ENCODE measurements at places on chromosomes 12 and 14.
A peak's percentile ranks its signal among the peaks of the same experiment; 100 is the strongest.

- peak; percentile 33 for DNase-seq
Measured at GRCh38 chr12:22299294-22299912, 35.1 kb downstream of the ST8SIA1 start.

- DNase-seq: no peak
Measured at GRCh38 chr12:90548595-90548994, 406.4 kb downstream of the CCER1 start.

GRCh38 chr12:62817556-62818271 lies 117.2 kb downstream of the PPM1H start:
- peak; percentile 54 for DNase-seq

DNA sequence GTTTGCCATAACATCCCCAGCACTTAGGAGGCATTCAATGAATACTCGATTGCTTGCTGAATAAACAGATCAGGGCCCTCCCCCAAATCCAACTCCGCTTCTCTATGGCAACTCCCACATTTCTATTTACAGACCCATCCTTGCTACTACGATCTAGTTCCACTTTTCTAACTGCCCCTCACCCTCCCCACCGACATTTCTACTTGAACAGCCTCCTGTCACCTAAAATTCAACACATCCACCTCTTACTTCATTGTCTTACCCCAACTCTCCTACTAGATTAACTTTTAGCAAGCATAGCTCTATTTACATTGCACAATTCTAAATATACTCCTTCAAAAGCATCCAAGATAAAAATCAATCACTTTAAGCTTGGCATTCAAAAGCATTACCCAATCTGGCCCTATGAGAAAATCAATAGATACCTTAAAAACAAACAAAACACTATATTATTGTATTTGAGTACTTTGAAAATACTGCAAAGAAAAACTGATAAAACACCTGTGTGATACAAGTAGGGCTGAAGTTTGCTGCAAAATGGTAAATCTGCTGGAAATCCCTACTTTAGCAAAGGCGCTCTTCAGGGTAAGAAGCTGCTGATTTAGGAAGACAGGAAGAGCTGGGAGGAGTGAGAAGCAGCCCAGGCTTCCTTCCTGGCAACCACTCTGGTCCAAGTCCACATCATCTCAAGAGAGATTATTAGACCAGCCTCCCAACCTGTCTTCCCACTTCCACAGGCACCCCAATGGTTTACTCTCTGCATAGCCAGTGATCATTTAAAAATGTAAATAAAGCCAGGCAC lies 96.4 kb downstream of the HECTD4 start:
- no peak for DNase-seq

- DNase-seq: peak; percentile 83
Measured at GRCh38 chr14:103104654-103105452, 10.3 kb downstream of the EXOC3L4 start.

- peak; percentile 23 for DNase-seq
Measured at GRCh38 chr12:121806546-121807423, 3.0 kb downstream of the SETD1B start.

DNA sequence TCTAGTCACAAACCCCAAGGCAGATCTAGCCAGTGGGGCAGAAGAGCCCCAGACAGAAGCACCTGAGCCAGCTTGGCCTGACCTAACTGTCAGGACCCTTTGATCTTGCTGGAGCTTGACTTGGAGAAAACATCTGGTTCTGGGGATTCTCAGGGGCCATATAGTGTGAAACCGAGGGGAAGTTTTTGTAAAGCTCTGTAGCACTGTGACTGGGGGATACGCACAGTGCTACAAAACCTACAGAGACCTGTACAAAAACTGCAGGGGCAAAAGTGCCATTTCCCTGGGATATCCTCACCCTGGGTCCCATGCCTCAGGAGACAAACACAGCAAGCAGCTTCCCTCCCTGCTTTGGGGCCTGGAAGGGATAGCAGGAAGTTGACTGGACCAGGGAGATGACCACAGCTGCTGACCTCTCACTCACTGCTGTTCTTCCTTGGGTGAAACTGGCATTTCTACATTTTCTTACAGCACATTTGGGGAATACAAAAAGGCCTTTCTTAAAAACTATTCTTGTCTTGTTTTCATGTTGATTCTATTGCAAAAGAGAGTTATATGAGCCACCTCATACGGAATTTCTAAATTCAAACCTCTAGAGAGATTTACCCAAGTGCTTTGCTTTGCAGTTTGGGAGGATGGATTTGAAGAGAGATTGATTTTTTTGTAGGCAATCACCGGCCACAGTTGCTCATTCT lies 140.0 kb downstream of the DAD1 start:
- DNase-seq: no peak

GRCh38 chr14:35140718-35141581 lies 18.6 kb downstream of the PRORP start:
- DNase-seq: peak; percentile 39

DNA sequence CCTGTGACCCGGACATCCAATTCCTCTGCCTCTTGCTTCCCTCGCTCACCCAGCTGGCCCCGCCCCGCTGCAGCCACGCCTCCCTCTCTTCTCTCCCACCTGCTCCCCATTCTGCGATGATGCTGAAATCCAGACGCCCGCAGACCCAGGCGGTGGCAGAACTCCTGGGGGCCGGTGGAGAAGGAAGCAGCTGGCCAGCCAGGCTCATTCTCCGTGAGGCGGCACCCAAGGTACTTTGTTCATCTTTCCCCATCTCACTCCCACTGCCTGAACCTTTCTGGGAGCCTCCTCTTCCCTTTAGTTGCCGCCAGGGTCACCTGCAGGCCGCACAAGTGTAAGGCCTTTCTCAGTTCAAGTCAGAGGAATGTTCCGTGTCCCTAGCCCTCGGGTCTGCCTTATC lies 35.7 kb downstream of the FOXN4 start:
- peak; percentile 63 for DNase-seq

GRCh38 chr14:34873589-34874385 lies 1.4 kb downstream of the BAZ1A start:
- DNase-seq: peak; percentile 94

DNA sequence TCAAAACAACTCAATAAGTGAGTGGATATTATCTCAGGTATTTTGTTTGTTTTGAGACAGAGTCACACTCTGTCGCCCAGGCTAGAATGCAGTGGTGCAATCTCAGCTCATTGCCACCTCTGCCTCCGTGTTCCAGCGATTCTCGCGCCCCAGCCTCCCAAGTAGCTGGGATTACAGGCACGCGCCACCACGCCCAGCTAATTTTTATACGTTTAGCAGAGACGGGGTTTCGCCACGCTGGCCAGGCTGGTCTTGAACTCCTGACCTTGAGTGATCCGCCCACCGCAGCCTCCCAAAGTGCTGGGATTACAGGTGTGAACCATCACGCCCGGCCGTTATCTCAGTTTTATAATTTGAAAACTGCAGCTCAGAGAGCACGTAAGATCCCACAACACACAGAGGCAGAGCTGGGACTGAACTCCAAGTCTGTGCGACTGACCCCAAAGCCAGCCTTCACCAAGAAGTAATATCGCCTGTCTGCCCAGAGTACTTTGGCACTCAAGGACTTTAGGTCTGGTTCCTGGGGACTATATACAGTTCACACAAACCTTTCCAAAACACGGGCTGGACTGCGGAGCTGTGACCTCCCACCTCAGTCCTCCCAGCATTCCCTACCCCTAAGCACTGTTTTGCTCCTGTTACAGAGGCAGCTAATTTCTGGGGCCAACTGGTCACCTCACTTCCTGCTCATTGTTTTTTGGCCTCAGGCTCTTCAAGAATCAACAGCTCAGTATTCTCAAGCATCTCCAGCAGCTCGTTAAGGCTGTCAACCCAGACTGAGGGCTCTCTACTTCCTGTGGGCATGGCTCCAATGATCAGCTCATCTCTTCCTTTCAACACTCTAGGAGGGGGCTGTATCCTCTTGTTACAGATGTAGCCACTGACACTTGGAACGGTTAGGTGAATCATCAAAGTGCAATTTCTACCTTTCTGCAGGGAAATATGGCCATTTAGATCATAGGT lies 22.5 kb downstream of the TESC start:
- no peak for DNase-seq

DNA sequence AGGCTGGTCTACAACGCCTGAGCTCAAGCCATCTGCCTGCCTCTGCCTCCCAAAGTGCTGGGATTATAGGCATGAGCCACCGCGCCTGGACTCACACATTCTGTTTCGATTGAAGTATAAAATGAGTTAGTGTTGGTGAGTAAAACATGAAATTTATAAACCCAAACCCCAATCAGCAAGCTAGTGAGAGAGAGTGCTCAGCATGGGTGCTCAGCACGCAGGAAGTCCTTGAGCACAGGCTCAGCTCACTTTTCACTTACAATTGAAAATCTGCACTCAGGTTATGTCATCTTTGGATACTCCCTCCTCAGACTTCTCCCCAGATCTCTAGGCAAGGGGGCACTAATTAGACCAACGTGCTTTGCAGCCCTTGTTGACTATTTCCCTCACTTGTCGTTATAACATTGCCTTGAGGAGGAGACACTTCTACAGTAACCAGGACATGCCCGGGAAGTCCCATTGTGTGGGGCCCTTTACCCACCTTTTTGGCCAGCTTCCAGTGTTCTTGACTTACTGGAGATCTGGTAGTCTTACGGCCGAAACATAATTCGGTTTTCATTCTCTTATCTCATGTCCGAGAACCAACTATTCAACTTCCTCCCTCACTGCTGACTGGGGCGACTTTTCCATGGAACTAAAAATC lies 68.5 kb upstream of the AMN1 start:
- DNase-seq: no peak

- DNase-seq: no peak
Measured at GRCh38 chr12:4607056-4607455, 41.8 kb downstream of the AKAP3 start.

GRCh38 chr12:18970603-18971002 lies 158.9 kb upstream of the PLEKHA5 start:
- DNase-seq: no peak

DNA sequence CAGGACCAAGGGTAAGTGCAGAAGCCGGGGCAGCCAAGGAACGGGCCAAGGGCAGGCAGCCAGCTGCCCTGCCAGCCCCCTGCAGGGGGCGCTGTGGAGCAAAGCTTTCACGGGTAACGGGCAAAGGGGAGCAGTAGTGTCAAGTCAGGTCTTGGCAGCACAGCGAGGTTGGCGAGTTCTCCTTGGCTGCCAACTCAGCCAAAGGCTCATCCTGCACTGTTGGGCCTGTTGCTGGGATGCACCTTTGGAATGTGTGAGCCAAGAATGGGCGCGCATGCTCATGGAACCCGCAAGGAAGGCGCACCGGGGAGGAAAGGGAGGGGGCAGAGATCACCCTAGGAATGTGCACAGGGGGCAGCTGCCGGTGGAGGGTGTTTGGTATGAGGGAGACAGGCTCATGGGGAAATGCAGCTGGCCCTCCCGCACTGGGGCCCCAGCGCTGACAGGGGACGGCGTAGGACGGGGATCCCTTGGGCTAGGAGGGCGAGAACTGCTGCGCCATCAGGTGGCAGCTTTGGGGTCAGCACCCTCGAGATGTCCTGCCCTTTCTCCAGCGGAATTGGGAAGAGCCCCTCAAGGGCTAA lies 138.0 kb downstream of the ASCL4 start:
- peak; percentile 44 for DNase-seq

GRCh38 chr12:92107621-92108131 lies 38.0 kb downstream of the BTG1 start:
- peak; percentile 87 for DNase-seq

DNA sequence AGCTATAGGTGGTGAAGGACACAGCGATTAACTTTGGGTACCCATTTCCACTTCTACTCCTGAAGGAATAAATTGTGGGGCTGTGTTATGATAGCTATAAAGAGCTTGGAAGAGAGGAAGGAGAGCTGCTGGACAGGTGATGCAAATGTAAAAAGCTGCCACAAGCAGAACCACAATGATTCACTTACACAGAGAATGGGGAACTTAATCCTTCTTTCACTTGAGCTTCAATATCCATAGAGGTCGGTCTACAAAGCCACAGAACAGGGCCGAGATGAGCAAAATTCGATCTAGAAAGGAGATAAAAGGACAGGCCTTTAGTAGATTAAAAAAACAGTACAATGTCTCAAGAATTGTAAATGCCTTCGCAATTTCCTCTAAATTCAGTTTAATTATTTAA lies 831.1 kb downstream of the LRFN5 start:
- DNase-seq: no peak

- no peak for DNase-seq
Measured at GRCh38 chr12:49410818-49411217, 43.6 kb downstream of the SPATS2 start.

DNA sequence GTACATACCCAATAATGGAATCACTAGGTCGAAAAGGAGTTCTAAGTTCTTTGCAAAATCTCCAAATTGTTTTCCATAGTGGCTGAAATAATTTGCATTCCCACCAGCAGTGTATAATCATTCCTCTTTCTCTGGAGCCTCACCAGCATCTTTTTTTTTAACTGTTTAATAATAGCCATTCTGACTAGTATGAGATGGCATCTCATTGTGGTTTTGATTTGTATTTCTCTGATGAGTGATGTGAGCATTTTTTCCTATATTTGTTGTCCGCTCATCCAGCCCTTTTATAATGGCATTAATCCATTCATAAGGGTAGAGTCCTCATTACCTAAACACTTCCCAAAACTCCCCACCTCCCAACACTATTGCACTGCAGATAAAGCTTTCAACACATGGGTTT lies 278.3 kb downstream of the SEC23A start:
- DNase-seq: no peak

DNA sequence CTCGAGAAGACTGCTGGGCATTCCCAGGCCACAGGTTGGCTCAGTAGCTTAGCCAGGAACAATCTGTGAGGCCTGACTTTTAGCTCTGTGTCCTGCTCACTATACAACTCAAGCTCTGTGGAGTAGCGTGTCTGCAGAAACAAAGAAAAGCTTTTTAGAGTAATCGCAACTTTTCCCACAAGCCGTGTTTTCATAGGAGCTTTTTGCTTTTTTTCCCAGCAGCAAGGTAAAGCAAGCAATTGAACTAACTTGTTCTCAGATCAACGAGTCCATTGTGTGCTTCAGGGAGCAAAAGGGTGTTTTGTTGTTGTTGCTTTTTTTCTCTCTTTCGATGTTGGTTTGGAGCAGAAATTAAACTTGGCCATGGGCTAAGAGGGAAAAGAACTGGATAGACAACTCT lies 97.3 kb upstream of the BCL2L14 start:
- no peak for DNase-seq

GRCh38 chr14:104581521-104581920 lies 2.0 kb downstream of the C14orf180 start:
- no peak for DNase-seq

DNA sequence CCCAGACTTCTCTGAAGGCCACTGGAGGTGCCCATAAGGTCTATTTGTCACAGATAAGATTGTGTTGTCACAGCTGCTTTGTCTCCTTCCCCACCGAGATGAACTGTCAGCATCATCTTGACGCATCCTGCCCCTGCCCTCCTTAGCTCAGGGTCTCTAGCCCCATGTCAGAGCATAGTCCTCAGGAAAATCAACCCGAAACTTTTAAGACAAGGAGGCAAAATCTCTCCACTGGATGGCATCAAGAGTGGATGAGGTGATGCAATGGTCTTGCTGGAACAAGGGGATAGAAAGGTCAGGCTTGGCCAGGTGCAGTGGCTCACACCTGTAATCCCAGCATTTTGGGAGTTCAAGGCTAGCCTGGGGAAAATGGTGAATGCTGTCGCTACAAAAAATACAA lies 8.2 kb downstream of the KRT79 start:
- no peak for DNase-seq

- DNase-seq: peak; percentile 87
Measured at GRCh38 chr12:29148911-29149690, at the start of gene FAR2. TSS of gene FAR2 (plus strand) at chr12:29149278. CDS start at chr12:29270450, 121,172 bp downstream.
